ENCODE measurements at places on chromosomes 1 and 21.

DNA sequence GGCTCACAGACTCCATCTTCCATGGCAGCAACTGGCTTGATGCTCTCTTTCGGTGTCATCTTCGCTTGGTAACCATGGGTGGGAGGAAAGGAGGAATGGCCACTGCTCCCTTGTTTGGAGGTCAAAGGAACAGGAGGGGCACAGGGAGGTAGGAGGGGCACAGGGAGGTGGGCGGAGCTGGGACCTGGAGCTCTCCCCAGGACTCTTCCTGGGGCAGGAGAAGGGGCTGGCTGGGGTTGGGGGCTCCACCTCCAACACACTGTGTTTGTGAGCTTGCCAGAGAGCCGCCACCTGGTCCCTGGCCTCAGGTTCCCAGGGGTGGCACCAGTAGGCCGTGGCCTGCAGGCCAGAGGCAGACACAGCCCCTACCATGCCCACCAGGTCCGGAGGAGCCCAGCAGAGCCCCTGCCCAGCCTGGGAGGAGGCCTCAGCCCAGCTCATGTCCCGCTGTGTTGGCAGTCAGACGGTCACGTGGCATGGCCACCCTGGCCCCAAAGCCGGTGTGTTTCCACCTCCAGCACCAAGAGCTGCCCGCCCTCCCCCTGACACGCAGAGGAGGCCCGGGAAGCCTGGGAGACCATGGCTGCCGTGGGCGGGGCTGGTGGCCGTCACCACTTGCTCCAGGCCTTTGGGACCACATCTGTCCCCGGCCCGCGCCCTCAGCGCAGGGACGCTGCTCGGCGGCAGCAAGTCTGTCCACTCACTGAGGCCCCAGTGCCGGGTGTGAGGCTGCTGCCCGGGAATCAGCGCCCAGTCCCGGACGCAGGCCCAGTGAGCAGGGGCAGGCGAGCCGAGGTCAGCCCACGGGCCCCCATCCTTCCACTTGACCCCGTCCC is 73.9 kb downstream of the MORN1 start:
- no peak for DNase-seq

GRCh38 chr1:91727763-91728162 is 158.2 kb downstream of the TGFBR3 start:
- DNase-seq, result no peak

- DNase-seq, result no peak
Observed at GRCh38 chr1:174858301-174858700, 141.4 kb upstream of the CACYBP start.

DNA sequence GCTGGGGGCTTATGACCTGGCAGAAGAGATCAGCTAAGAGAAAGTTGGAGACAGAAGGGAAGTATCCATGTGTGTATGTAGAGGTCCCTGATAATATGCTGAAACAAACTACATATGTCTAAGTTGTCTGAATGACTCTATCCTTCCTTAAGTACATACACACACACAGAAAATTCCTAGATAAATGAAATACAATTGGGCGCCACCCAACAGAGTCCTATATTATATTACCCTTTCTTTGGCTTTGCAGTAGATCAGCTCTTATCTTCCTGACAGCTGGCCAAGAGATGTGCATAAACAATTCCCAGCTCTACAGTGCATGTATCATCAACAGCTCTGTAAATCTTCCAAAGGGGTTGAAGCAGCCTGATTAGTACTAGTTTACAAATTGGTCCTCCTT is 40.1 kb downstream of the SORT1 start:
- DNase-seq, result no peak

DNA sequence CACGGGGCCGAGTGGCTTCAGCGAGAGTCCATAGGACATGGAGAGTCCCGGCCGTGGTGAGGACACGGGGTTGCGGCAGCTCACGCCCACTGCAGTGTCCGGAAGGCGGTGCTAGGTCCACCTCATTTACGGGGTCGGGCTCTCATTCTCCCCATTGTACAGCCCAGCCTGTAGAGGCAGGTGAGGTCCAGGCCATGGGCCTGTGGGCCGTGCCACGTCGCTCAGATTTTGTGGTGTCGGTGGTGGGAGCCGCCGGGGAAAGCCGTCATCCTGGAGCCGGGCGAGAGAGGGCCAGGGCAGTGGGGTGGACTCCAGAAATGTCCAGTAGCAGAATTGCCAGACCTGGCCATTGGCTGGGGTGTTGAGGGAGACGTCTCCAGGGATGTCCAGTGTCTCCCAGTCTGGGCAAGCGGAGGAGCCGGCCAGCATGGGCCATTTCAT is 59.4 kb downstream of the PRKCZ start:
- DNase-seq, result no peak

- no peak for DNase-seq
Observed at GRCh38 chr1:94314222-94314858, 77.0 kb upstream of the ARHGAP29 start.

DNA sequence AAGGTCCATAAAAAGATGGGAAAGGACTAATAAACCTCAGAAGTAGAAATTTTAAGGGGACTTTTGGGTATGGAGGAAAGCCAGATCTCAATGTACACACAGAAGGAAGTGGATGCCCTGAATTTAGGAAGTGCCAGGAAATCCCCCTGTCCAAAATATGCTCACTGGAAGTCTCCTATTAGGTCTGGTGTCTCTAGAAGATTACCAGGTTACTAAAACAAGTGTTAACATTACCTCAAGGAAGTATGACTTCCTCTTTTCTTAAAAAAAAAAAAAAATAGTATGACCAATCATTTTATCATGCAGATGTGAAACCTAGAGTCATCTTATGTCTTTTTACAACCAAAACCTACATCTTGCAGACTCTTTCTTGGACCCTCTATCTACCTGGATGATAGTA is 30.7 kb downstream of the CD58 start:
- DNase-seq, result no peak

DNA sequence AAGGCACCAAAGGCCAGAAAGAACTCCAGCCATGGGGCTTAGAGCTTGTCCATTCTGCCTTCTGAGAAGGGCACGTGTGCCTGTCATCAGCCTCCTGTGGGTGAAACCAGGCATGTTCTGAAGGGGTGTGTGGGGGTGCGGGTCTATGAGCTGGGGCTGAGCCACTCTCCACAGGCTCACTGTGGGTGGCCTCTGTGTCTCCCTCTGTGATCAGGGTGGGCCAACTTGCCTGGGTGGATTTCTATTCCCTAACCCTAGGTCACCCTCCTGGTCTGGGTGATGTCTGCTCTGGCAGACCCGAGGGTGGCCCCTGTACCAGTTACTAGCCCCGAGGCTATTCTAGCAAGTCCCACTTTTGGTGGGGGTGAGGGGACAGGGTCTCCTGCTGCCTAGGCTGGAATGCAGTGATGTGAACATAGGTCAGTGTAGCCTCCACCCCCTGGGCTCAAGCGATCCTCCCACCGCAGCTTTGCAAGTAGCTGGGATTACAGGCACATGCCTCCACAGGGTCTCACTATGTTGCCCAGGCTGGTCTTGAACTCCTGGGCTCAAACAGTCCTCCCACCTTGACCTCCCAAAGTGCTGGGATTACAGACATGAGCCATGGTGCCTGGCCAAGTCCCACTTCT is 94.4 kb downstream of the TRIM11 start:
- DNase-seq, result no peak

DNA sequence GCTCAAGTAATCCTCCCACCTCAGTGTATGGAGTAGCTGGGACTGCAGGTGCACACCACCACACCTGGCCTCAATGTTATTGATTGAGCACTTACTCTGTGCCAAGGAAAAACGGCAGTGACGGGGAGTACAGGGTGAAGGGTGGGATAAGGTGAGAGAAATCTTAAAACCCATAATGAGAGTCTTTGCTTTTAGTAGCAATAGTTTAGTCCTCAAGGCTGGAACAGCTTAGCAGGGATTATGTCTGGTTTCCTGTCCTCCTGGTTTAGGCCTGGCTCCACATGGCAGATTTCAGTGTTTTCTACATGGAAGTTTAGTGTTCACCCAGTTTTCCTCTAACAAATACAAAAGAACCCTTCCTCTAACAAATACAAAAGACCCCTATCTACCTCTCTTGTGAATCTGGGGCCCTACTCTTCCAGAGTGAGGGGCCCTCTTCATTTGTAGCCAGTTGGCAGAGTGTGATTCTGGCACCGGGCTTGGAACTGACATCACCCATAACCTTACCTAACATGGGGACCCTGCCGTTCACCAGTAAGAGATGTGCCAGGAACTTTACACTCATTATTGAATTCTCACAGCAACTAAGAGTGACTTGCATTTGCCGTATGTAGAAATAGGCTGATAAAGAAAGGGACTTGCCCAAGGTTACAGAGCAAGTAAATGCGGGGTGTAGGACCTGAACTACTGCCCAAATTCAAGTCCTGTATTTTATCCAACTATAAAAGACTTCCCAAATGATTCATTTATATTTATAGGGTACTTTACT is 6.9 kb downstream of the ZNF691 start:
- no peak for DNase-seq

DNA sequence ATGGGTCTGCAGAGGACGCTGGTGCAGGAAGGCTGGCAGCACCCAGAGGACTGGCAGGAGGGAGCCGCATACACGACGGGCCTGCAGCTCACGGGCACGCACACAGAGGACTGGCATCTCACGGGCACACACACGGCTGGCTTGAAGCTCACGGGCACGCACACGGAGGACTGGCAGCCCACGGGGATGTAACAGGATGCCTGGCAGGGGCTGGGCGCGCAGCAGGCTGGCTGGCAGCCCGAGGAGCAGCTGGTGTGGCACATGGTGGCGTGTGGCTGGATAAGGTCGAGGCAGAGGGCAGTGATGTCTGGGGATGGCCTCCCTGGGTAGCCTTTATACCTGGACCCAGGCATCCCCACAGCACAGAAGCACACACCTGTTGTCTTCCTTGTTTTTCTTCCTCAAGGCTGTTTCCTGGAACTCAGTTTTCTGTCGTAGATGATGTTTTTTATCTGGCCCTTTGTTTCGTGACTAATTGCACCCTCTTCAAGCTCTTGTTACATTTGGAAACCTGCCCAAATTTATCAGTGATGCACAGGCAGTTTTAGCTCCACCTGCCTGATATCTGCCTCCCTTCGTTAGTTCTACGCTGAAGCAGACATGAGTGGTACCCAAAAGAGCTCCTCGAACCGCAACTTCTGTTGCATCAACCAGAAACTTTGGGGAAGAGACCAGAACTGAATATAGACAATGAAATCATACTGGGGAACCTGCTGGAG is at the start of gene KRTAP12-1:
KRTAP12-1 (minus strand) TSS at position 303 of the 719 bp plus-strand sequence; CDS start at position 263, 40 bp downstream.
- no peak for DNase-seq

DNA sequence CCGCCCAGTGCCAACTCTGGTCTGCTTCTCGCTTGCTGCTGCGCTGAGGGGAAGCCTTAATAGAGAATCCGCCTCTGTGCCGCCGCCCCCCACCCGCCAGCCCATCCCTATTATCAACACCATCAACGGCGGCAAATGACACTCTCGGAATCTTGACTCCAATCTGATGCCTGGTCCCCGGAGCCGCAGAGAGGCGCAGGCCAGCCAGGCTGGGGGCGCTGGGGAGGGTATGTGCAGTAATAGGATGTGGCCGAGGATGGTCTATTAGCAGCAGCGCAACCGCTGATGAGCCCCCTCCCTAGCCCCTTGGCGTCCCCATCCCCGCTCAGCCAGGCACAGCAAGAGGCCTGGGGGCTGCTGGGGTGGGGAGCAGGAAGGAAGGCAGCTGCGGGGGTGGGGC is 15.1 kb upstream of the DMBX1 start:
- no peak for DNase-seq

- no peak for DNase-seq
Observed at GRCh38 chr1:108049178-108049819, 84.3 kb upstream of the VAV3 start.

GRCh38 chr1:227273557-227273956 is 44.7 kb downstream of the CDC42BPA start:
- DNase-seq, result no peak

DNA sequence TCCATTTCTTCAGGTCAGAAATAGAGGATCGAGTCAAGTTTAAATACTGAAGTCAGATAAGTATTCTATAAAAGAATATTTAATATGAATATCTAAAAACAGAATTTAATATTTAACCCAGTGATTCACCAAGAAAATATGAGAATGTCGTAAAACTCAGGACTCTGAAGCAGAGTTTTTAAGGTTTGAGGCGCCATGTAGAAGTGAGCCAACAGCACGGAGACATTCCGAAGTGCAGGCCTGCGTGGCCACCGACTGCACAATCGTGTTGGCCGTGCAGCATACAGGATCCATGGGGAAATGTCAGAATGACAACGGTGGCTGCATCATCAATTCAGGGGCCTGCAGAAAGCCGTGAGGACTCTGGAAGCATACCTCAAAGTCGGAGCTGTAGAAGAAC is 23.4 kb downstream of the MRAP start:
- no peak for DNase-seq

DNA sequence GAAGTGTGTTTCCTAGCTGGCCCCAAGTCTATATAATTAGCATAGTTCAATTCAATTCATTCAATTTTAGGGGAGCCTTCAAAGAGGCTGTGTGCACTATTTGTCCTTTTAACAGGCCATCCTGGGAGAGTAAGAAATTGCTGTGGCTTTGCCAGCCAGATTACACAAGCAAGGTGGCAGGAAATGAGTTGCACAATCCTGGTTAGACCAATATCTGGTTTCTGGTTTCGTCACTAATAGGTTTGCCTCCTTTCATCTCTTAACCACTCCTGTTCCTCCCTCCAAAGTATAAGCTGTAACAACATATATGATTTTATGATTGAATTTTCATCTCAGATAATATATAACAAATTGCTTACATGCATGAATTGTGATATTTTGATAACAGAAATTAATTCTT is 84.1 kb upstream of the NEGR1 start:
- DNase-seq, result no peak

DNA sequence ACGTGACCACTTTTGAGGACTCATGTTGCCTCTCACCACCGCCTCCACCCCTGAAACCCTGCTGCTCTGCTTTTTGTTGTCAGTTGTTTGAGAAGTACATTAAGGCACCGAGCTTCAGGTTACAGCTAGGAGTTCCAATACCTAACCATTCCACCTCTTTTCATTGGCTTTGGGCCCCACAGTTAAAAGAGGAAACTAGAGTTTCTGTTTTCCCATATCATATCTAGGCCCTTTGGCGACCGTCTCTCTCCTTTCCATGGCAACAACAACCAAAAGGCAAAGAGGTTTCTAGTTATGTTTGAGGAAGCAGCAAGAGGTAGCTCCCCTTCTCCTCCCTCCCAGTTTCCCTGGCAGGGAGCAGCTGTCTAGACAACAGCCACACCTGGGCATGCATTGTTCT is 5.9 kb downstream of the ANKRD35 start:
- DNase-seq, result no peak

GRCh38 chr1:18315449-18315848 is 165.3 kb upstream of the KLHDC7A start:
- no peak for DNase-seq

- no peak for DNase-seq
Observed at GRCh38 chr1:119318466-119319309, 49.9 kb upstream of the HAO2 start.

DNA sequence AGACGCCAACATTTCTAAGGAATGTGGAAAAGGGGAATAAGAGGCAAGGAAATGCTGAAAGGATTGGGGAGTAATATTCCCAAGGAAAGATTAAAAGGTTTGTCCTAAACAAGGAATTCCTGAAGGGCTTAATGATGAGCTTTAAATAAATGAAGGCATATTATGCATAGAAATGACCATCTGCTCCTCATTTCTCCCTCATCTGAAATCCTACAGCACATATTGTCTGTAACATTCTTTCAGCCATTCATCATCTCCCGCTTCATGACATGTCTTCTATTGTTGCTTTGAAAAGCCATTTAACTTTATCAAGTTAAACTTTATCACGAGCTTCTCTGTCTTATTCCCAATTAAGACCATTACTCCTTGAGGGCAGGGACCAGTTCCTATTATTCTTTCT is 608.7 kb upstream of the PLXNA2 start:
- DNase-seq, result no peak

GRCh38 chr1:208107425-208108212 is 136.6 kb downstream of the PLXNA2 start:
- no peak for DNase-seq

GRCh38 chr1:119682141-119682540 is 29.6 kb upstream of the PHGDH start:
- DNase-seq, result no peak

GRCh38 chr1:40305871-40306270 is 11.2 kb downstream of the COL9A2 start:
- no peak for DNase-seq
